ENCODE measurements at places on chromosomes 6 and 20.

GRCh38 chr6:45972795-45973503 is 42.7 kb downstream of the CLIC5 start:
- no peak for DNase-seq

DNA sequence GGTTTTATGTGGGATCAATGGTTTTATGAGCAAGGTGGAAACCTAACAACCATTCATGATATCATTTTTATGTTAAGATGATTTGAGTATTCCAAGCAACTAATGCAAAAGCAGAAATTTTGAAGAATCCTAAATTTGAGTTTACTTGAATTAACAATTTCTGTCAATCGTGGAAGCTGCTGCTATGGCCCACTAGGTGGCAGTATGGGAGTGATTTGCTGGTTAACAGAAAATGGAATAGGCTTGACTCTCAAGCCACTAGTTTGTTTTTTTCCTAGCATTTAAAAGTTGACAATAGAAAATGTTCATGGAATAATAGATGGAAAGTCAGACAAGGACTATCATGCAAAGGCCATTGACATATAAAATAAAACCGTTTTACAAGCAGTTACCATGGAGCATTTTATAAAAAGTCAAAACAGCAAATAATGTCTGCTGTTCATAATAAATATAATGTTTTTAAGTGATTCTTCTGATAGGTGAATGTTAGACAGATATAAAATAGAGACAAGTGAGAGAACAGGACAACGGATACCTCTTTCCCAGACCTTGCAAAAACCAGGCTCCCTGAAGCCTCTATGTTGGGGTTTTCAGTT is 43.0 kb upstream of the TMEM200A start:
- DNase-seq: peak; percentile 21

DNA sequence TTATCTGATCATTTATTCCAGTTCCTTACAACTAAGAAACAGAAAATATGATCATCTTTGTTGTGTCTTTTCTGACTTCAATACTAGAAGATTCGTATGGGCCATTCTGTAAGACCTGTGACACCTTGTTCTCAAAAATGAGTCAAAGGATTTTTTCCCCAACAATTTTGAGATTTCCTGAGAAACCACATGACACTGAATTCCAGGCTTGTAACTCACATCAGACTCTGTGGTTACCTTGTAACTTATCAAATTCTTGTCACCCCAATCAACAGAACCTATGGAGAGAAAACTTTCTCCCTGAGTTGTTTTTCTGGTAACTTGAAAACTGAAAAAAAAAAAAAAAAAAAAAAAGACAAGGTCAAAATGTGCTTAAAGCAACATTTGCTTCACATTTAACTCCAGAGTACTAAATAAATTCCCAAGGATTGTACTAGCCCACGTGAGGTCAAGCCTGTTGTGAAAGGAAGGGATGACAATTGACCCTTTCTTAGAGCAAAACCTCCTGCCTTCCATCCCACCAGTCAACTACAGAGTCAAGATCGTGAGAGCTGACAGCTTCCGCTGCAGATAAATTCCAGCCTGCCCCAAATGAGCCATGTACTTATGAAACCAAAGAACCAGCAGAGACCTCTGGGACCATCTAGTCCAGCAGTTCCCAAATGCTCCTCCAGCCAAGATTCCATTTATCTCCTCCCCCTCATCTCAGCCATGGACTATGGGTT is 140.3 kb downstream of the TBX18 start:
- DNase-seq: no peak

DNA sequence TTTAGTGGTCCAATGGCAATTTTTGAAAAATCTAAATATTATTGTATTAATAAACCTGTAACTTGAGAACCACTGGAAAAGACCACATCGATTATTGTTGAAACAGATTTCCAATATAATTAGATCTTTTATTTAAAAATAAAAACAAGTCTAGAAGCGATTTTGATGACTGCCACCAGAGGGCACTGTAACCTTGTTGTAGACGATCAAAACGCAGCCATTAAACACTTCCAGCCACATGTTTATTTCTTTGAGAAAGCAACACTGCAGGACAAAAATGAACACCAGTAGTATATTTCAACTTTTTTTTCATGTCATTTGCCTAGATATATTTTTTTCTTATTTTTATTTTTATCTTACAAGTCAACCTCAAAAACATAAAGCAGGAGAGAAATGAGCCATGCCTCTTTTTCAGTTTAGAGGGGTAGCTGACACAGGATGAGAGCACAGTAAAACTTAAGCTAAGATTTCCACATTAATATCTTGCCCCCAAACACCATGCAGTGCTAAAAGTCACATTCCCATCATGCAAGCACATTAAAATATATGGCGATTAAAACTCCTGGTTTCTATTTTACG is 115.4 kb downstream of the OPRM1 start:
- peak; percentile 16 for DNase-seq

GRCh38 chr20:58897488-58897887 is 45.0 kb downstream of the GNAS start:
- no peak for DNase-seq
